Muscle of leg (tissue), 16 donors: ENCODE measurements at places on chromosomes 12 and 14. TPM values are rescaled to one million over a fixed set of nuclear protein-coding genes. Genes with fewer than 3 reads are reported as not detected.

The SH2B3 gene
- total RNA-seq: 9.1 TPM

The POTEM gene
- not detected for total RNA-seq

The NANOG gene
- 0.04 TPM for total RNA-seq

The PLEKHG7 gene
- 0.18 TPM for total RNA-seq

The BCL11B gene
- total RNA-seq: 1.2 TPM

The BEGAIN gene
- total RNA-seq: 2.0 TPM

The EPYC gene
- total RNA-seq: 0.04 TPM

The CMA1 gene
- total RNA-seq: 0.13 TPM

The TEX52 gene
- total RNA-seq: not detected

The FOXN4 gene
- total RNA-seq: 0.04 TPM
